Stimulated activated CD4-positive, alpha-beta T cell treated with anti-CD3 and anti-CD28 coated beads, Interleukin-1b, Interleukin-23, amount 100 ng/mL, for 1 hour (primary cell): ENCODE measurements at places on chromosomes 12 and 14.

GRCh38 chr14:97444248-97444647 is 647.1 kb downstream of the VRK1 start:
- DNase-seq = no peak

DNA sequence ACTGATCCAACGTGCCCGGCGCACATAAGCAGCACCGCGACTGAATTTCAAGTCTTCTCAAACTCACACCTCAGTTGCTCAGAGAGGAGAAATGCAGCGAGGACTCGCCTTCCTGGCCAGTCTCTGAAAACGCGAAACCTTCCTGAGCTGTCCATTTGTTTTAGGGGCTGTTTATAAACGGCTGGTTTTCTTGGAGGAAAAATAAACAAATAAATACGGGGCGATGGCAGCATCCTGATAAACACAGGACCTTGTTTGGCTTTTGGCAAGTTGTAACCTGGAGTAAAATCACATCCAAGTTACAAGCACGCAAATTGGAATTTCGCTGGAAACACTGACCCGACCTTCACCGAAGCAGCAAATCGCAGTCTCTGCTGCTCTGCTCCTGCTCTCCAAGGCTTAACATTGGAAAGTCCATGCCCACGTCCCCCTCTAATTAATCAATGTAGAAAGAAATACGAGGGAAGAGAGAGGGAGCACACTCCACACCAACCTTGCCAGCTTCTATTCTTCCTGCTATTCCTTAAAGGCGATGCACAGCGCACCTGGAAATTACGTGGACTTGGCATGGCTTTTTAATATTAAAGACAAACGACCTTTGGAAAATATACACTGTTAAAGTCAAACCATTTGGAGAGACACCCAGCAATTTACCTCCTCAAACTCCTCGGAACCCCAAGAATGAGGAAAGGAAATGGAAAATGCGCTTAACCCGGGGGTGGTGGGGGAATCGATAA is 248.8 kb downstream of the APAF1 start:
- no peak for DNase-seq

DNA sequence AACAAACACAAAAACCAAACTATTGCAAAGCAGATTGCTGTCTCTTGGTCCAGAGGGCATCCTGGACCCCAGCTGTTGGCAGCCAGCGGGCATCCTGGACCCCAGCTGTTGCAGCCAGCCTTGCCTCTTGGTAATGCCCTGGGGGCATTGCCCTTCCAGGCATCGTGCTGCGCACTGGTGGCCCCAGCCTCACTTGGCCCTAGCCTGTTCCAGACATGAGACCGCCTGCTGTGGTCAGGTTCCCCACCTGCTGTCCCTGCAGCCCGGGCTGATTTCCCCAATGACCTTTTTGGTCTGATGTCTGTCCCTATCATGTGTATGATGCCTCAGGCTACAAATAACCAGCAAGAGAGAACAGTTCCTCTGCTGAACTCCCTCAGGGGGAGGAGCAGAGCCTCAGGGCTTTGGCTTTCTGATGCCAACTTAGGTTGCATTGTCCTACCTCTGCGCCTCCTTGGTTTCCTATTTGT is 20.8 kb downstream of the MLXIP start:
- no peak for DNase-seq

DNA sequence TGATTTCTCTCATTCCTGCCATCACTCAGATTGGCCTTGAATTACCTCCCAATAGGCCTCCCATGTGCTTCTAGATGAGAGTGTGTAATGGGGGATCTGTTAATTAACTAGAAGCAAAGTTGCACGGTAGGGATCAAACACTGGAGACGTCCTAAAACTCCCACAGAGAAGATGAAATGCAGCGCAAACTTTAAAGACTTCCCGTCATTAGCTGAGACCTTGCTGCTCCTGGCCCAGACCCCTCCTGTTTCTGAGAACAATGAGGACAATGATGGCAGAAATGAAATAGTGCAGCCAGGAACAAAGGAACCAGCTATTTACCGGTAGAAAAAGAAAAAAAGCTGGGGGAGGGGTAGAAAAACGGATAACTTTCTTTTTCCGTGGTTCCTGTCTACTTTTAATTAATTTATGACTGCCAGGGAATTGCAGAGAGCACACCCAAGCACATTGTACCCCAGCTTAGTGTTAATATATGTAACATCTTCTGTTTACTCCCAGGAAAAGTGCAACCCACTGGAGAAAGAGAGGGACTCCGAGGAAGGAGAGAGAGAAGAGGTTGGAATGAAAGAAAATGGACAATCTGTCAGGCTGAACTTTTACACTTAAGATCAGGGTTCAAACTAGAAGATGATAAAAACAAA is 280.7 kb upstream of the SOX5 start:
- no peak for DNase-seq

DNA sequence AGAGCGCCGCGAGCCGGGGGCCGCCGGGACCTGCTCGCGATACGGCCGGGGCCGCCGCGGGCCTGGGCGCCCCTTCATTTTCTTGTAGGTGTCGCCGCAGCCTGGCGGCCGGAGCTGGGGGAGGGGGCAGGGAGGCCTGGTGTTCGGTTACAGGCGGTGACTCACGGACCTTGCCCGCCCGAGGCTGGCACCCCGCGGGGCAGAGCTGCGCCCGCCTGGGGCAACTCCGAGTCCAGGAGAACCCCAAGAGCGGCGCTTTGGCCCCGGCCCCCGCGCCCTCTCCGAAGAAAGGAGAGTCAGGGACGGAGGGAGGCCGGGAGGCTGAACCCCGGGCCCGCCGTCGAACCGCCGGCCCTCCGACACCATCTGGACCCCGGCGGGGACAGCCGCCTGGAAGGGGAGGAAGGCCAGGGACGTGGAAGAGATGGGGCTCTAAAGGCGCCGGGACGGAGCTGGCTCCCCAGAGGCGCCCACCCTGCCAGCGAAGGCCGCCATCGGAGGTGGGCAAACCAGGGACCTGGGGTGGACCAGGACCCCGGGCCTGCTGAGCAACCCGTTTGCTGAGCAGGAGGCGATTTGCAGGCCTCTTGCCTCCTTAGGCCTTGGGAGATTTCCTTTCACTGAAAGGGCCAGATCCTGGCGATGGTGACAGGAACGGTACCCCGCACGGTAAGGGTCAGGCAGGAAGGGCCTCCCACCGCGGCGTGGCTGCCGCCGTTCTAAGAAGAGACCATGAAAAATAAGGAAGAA is 843 bp upstream of the NUAK1 start:
- DNase-seq = no peak

DNA sequence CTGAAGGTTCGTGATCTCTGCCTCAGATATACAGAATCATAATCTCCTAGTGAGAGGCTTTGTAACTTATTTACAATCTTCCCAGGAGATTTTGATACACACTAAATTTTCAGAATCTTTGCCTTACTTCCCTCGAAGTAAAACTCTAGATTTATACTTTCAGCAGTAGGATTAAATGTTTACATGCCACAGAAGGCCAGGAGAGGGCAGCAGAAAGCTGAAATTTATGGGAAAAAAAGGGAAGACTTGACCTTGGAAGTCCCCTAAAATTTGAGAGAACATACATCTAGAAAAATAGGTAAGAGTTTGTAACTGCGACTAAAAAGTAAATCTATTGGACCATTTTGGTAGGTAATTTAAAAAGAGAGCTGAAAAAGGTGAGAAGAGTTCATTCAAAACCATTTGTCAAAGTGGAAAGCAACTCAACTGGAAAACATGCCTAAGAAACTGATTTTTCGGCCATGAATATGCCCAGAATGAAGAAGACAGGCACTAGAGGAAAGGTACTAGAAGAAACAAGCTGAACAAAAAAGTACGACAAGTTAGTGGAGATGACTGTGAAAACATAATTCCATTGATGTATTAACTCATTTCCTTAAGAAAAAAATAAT is 242.0 kb upstream of the MDGA2 start:
- no peak for DNase-seq

- no peak for DNase-seq
These were observed 811.7 kb downstream of the GALC start for GRCh38 chr14:87181288-87181687.

GRCh38 chr12:3269594-3269993 is 192.4 kb downstream of the TSPAN9 start:
- no peak for DNase-seq

DNA sequence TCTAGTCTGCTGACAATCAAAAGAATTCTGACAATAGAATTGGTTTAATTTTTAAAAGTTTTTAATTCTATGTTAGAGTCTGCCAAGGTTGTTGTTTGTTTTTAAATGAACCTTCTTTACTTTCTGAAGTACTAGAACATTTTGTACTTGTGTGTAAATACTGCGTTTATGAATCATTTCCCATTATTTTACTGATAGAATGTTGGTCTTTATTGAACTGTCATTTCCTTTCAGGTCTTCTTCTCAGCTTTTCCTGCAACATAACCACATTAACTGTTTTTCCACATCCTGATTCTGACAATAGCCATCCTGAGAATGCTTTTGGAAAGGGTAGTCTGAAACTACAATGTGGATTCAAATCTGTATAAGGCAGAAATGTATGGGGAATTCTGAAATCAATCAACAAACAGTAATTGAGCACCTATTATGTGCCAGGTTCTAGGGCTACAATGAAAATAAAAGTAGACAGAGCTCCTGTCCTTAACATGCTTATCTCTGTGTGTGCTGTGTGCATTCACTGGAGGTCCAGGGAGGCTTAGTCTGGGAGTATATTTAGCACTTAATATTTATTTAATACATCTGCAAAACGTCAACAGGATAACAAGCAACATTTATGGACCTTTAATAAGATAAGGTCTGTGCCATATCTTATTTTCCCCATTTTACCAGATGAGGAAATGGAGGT is 73.1 kb upstream of the SLC38A2 start:
- DNase-seq = no peak

DNA sequence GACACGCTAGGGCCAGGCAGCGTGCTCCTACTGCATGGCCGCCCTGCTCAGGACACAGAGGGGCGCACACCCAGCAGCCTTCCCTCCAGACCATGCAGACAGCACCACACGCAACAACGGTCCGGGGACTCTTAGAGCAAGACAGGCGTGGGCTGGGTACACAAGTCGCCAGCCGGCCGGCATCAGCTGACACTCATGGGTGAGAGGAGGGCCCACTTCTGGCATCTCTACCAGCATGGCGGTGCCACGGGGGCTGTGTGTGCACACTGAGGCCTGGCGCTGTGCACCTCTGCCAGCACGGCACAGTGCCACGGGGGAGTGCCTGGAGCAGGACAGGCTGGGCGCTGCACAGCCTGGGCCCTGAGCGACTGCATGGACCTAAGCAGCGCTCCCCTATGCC is 6.7 kb upstream of the BTBD6 start:
- DNase-seq = no peak

DNA sequence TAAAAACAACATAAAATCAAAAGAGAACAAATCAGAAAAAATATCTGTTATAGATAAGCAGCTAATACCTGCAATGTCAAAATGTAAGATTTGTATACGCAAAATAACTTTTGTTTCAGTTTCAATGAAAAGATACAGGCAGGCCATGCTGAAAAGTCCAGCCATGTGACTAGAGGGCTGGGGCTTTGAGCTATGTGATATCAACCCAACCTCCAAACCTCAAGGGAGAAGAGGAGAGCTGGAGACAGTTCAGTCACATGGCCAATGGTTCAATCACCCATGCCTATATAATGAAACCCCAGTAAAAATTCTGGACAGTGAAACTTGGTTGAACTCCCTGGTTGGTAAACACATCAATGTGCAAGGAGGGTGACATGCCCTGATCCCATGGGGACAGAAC is 5.3 kb downstream of the COX16 start:
- no peak for DNase-seq

DNA sequence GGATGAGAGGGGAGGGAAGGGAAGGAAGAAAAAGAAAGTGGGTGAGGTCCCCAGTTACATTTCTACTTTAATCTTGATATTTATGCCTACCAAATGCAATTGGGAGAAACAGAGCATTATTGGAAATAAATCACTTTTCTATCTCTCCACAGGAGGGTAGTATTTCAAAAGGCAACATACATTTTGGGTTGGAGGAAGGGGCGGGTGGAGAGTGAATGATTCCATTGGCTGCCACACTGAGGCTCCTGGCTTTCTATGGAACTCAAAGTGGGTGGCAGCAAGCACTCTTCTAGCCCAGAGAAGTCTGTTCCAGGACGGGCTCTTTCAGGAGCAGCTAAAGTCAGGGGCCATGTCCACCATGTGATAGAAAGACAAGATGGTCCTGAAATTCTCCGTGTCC is 441.3 kb downstream of the DAD1 start:
- DNase-seq = no peak

GRCh38 chr12:94676031-94676641 is 25.8 kb upstream of the TMCC3 start:
- DNase-seq = no peak

- DNase-seq = no peak
These were observed 270.9 kb downstream of the CACNA1C start for GRCh38 chr12:2323532-2324255.

GRCh38 chr12:85985996-85986395 is 111.9 kb downstream of the NTS start:
- DNase-seq = no peak

- no peak for DNase-seq
These were observed 86.0 kb upstream of the ZFP36L1 start for GRCh38 chr14:68878908-68879307.

DNA sequence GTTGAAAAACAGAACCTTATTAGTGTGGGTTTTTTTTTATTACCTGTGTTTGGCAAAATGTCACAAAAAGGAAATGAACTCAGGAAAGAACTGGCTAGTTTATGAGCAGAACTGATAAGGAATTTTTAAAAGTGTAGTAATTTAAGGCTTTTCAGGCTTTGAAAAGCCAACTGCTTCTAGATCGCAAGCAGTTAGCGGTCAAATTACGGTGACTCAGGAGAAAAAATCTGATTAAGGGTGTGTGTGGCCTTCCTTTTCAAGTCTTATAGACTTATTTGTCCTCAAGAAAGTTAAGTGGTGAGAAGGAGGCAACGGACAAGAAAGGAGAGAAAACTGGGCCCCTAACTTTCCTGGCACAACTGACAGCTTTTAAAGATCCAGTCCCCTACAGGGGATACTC is 33.4 kb downstream of the PDZRN4 start:
- no peak for DNase-seq

DNA sequence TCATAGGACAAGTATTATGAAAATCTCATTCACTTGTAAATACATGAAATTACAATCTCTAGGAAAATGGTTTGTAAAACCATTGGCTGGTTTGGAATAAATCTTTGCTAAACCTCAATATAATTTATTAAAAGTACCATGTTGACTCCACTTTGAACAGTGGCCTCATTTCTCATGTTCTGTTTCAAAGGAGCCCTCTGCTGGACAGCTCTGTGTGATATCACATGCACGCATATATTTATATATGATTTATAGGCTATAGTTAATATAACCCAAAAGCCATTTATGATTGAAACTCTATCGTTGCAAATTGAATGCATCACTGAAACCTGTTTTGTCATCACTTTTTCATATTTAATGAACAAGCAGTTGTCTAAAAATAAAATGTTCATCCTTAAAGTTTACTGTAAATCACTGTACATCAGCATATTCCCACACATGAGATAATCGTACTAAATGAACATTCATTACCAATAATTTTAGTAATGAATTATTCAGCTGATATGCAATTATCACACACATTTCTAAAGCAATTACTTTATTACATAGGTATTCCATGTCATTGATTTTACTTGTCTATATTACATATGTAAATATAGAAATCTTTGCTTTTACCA is 493.8 kb downstream of the NPAS3 start:
- no peak for DNase-seq
